ENCODE measurements at places on chromosomes 7 and 10.

GRCh38 chr10:61478621-61479312 is 25.6 kb upstream of the TMEM26 start:
- DNase-seq, result no peak

GRCh38 chr10:44993922-44994751 is 6.6 kb upstream of the ZNF22 start:
- no peak for DNase-seq

- DNase-seq, result peak; percentile 92
Observed at GRCh38 chr7:81769891-81770727, at the start of gene HGF. TSS of gene HGF (minus strand) at chr7:81770047. CDS start at chr7:81769971, 76 bp downstream.

GRCh38 chr7:131104596-131105293 is 222.9 kb upstream of the MKLN1 start:
- DNase-seq, result no peak

DNA sequence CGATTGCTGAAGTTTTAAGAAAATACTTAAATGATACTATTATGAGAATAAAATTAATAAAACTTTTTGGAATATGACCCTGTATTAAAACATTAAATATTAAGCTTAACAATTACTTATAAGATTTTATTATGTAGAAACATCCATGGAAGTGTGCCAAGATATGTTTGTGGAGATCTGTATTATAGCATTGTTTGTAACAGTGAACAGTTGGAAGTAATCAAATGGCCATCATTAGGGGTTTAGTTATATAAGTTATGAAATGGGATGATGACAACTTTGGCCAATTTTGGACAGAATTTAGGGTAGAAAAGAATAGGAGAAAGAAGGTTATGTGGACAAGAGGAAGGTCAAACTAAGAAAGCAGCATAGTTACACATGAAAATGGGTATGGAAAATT is 88.0 kb downstream of the AKAP9 start:
- DNase-seq, result peak; percentile 73

Measured in muscle of leg (tissue), 16 donors.